ENCODE measurements at places on chromosomes 7 and 10. TPM values are rescaled to one million over a fixed set of nuclear protein-coding genes. Genes with fewer than 3 reads are reported as not detected.

PNLIPRP2 gene
- not detected for total RNA-seq

OGDHL gene
- total RNA-seq: 0.51 TPM

FAM237B gene
- not detected for total RNA-seq

RNF148 gene
- not detected for total RNA-seq

DNA sequence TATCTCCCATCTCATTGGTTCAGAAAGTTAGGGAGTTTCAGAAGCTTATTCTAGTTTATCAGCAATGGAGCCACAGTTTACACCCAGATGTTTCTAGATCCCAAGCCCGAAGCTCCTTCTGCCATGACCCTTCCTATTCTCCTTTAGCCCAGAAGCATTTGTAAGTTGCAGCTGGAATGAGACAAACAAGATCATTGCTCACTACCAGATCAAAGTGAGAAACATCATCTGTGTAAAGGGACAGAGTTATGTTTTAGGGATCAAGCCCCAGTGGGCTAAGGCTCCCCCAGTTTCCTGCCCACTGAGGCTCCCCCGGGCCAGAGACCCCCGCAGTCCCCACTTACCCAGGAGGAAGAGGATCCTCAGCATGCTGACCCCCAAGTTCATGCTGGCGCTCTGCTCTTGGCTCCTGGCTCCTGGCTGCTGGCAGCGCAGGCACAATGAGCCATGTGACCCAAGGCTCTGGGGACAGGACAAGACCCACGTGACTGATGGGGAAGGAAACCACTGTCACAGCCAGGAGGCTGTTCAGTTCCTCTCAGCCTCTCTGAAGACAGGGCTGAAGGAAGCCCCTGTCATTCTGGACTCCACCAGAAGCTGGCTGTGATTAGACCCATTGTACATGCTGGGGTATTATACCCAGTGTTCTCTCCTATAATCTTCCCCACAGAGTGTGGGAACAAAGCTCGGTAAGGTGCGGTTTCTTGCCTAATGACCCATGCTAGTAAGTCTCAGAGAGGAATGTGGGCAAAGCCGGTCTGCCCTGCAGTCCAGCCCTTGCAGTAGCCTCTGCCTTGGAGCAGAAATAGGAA, at the start of gene TMEM273:
Gene TMEM273, minus strand, starts transcription at position 442 of the 812 bp plus-strand sequence. Its CDS starts 55 bp downstream, at position 387.
- no peak for DNase-seq

- DNase-seq: no peak
These were observed 465.1 kb upstream of the ADARB2 start for GRCh38 chr10:2202401-2202800.

DNA sequence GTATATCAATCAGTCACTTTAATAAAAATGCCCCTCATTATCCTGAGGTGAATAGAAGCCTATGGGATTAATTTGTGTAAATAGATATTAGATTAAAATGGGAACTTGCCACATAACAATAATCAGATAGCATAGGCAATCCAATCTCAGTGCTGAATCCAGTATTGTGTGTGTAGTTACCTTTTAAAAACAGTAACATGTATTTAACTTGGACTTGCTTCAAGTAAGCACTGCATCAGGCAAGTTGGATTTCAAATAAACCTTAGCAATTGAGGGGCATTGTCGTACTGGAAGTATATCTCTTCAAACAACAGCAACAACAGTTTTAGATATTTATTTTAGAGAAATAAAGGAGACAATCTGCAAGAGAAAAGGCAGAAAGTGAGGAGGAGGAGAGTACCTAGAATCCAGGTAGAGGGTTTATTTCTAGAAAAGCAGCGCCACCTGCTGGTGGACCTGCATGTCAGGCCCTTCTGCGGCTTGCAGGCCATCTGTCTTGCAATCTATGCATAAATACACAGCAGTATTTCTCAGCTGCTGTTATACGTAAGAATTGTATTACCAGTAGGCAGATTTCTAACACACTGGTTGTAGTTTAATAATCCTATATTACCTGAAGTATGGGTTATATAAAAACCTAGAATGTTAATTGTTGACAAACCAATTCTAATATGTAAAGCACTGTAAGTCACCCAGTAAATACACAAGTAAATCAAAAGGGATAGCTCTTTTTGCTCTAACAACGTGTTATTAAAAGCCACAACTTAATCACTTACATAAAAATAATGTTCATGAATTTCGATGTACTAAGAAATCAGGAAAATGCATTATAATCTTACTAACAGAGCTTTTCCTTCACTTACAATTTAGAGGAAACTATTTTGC, 652.8 kb downstream of the KCNMA1 start:
- DNase-seq: peak; percentile 85

DNA sequence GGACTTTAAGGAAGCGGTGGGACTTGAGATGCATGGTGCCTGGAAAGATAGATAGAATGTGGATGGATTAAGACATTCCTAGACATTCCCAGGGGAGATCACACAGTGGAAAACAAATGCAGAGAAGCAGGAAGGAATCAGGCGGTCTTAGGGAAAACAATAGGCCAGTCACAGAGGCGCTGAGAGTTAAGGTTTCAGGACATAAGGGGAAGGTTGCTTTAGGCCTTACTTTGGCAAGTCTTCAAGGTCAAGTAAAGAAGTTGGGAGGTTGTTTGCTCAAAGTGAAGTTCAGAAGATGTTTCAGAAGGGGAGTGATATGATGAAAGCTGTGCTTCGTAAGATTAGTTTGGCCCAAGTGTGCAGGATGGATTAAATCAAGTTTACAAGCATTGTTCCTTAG, 109.4 kb downstream of the SUGCT start:
- DNase-seq: no peak

- DNase-seq: peak; percentile 82
These were observed 1.8 kb downstream of the SEMA3C start for GRCh38 chr7:80916770-80917741.

DNA sequence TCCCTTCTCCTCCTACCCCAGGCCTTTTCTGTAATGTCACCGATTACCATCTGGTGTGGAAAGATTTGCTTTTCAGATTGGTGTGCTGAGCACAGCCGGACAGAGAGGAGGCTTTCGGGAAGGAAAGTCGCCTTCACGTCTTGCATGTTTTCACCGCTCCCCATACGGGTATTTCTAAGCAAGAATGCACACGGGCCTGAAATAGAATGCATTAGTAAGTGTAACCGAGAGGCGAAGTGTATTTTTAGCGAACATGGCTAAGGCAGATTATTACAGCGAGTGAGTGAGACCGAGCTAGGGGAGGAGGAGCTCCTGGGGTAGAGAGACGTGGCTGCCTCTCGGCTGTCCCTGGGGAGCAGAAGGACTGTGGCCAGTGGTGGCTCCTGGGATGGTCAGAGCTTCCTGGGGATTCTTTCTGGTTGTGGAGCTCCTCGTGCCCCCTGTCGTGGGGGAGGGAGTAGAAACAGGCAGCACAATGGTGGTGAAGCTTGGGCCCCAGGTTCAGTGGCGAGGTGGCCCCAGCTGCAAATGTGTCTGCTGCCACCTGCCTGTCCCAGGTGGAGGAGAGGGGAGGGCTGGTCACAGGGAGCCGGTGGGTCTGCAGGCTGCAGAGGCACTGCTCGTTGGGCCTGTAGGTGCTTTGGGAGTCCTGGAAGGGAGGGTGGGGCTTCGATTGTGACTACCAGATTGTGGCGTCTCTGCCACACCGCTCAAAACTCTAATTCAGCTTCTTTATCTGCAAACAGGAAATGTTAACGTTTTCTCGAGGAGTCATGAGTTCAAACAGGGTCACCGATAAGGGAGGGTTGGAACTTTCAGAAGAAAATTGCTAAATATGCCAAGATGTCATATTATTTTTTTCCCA, 135.8 kb downstream of the CAMK1D start:
- DNase-seq: no peak

GRCh38 chr7:19294619-19295018, 149.4 kb upstream of the FERD3L start:
- DNase-seq: peak; percentile 12

- no peak for DNase-seq
These were observed 27.7 kb downstream of the ZCCHC24 start for GRCh38 chr10:79417731-79418130.

DNA sequence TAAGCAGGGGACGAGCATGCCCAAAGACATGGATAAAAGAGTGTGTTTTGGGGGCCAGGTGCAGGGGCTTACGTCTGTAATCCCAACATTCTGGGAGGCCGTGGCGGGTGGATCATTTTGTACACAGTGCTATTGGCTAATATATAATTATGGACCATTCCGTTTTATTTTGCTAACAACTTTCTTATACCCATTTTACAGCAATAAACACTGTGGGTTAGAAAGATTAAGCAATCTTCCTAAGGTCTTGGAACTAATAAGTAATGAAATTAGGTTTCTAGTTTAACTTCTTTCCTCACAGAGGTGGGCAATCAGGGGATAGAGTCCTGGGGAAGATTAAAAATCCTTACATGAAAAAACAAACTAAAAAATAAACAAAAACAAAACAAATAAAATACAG, 3.4 kb downstream of the GGCT start:
- DNase-seq: no peak

DNA sequence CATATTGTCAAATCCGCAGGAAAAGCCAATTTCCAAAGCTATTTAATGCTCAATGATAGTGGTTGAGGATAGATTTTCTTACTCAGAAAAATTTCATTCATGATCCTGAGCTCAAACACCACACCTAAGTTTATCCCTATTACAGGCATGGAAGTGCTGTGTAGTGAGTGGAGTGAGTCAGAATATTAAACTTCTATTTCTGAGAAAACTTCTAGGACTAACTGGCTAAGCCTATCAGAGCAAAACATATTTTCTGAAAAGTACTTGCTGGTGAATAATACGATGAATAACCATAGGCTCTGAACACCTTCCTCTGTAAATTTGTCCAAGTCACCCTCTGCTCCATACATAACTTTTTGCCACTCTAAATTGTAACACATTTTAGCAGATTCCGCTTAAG, 221.5 kb downstream of the SUGCT start:
- DNase-seq: peak; percentile 70

DNA sequence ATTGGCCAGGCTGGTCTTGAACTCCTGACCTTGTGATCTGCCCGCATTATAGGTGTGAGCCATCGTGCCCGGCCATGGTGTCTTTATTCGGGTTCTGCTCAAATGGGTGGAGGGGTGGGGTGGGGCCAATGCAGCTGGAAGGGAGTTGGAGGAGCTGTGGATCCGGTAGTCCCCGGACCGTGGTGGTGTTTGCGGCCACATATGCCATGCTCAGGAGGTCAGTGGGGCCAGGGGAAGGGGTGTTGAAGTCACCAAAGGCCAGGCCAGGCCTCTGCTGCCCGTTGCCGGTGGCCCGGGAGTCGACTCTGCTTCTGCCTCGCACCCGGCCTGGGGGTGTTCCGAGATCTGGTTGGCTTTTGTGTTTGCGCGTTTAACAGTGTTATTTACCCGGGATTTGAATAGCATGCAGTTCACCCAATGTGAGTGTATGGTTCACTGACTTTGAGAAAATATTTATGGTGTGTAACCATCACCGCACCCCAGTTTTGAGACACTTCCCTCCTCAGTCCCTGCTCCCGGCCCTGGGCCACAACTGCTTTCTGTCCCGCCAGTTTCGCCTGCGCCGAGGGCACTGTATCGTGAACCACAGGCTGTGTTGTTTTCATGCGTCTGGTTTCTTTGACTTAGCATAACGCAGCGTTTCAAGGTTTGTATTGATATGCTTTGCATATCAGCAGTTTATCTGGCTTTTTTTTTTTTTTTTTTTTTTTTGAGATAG, 10.7 kb downstream of the INPP5A start:
- DNase-seq: no peak

All from GM23248 (cell line).